ENCODE measurements at places on chromosomes 2 and 18. TPM values are rescaled to one million over a fixed set of nuclear protein-coding genes. Genes with fewer than 3 reads are reported as not detected.

The ABCG8 gene
- total RNA-seq: not detected

The RNF152 gene
- 180 TPM for total RNA-seq

The RNF125 gene
- total RNA-seq: 2.8 TPM

- DNase-seq: no peak
Measured at GRCh38 chr2:47094511-47095142, 60.5 kb downstream of the STPG4 start.

The SLC4A3 gene
- 0.22 TPM for total RNA-seq

The COPS9 gene
- 201 TPM for total RNA-seq

DNA sequence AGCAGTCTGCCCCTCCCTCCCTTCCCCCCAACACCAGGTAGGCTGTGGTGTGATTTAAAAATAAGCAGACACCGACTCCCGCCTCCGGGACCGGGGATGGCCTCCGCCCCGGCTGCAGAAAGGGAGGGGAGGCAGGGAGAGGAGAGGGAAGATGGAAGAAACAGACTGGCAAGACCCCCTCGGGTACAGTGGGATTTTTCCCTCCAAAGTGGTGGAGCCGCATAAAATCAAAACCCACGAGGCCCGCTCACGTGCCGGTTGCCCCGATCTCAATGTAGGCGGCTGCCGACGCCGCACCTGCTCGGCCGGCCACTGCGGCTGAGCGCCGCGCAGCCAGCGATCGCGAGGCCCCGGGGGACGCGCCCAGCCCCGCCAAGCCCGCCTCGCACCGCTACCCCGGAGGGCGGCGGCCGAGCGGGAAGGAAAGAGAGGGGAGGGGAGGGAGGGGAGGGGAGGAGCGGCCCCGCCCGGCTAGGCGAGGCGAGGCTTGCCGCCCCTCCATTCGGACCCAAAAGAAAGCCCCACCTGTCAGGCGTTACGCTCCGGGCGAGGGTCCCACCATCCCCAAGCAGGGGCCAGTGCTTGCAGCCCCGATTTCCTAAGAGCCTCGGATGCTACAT, 811 bp downstream of the ADD2 start:
- no peak for DNase-seq

DNA sequence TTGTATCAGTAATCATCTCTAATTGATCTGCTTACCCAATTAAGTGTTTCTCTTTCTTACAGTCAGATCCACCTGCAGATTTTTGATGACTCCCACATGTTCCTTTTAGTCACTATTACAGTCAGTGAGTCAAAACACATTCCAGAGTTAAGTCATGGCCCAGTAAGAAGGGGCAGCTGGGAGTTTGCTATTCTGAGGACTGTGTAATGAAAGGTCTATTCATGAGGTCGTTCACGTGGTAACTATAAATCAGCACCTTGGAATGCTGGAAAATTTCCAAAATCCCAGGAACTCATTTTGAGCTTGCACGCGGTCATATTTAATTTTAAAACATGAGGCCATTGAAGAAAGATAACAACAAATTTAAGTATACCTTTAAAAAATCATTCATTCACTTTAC, 252.5 kb downstream of the XIRP2 start:
- DNase-seq: peak; percentile 2

- DNase-seq: peak; percentile 61
Measured at GRCh38 chr2:152407204-152407721, 72.3 kb downstream of the FMNL2 start.

- DNase-seq: no peak
Measured at GRCh38 chr2:192969055-192969454, 774.3 kb upstream of the TMEFF2 start.

- no peak for DNase-seq
Measured at GRCh38 chr2:109220860-109221259, 91.9 kb downstream of the SH3RF3 start.

GRCh38 chr2:9271091-9271490, 64.5 kb downstream of the ASAP2 start:
- DNase-seq: no peak

- DNase-seq: no peak
Measured at GRCh38 chr2:100603414-100603813, 40.6 kb downstream of the PDCL3 start.

DNA sequence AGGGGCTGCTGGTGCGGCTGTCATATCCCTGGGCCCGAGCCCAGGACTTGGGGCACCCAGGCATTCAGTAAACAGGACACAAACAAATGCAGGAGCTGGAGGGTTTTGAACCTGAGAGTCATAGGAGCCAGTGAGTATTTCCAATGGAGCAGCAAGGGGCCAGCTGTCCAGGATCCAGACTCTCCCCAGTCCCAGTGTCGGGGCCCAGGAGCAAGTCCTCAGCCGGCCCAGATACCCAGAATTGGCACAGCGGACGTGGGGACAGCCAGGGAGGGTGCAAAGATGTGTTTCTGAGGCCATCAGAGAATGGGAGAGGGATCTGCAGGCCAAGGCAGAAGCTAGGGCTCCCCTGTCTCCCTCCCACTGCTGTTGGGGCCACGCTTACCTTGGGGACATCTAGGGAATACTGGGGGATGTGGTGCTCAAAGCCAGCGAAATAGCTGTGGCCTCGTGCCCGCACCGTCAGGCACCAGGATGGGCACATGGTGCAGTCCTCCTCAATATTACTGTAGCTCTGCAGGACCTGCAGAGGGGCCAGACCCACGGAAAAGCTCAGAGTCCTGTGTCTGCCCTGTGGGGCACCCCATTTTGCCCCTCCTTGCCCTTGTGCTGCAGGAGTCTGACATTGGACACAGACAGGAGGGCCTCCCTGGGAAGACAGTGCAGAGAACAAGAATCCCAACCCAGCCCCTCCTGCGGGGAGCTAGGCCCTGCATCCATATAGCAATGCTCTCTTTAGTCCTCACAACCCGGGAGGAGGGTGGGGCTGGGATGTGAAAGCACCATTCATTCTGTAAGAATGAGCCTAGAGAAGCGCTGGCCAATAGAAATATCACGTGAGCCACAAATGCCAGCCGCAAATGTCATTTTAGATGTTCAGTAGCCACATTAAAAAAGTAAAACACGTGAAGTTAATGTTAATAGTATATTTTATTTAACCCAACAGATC, 15.4 kb downstream of the CFAP65 start:
- DNase-seq: no peak

The CETN1 gene
- not detected for total RNA-seq

DNA sequence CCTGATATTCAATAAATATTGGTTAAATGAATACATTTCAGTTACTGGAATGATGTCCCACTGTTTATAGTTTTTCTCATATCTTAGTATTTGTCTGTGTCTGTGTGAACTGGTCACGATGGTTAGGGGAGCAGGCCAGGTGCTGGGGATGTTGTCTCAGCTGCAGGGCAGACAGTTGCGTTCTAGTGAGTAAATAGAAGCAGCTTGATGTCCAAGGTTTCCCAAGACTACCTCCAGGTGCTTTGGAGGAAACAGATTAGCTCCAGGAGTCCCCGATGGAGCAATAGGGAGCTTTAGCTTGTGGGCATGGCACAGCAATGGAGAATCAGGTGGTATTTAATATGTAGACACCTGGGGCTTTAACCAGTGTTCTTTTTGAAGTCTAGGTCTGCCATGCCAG, 75.5 kb downstream of the GULP1 start:
- no peak for DNase-seq

The BCS1L gene
- 24.4 TPM for total RNA-seq

- DNase-seq: no peak
Measured at GRCh38 chr18:2654169-2654927, 1.2 kb upstream of the SMCHD1 start.

DNA sequence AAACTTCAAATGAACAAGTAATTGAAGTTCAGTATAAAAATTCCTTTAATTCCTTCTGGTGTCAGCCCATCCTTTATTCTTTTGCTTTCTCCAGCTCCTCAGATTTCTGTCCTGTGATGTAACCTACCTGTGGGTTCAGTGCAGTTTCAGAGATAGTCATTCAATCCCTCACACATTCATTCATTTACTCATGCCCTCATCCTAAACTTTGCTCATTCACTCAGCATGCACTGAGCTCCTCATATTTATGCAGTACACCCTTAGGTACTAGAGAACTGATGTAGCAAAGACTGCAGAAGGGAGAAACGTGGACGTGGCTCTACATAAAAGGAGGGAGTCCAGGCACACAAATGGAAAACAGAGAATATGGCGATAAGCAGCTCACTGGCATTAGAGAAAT, 45.3 kb upstream of the STAT1 start:
- no peak for DNase-seq

- DNase-seq: no peak
Measured at GRCh38 chr2:47236503-47237215, 81.6 kb upstream of the STPG4 start.

- peak; percentile 15 for DNase-seq
Measured at GRCh38 chr2:75705921-75706320, 4.8 kb downstream of the GCFC2 start.

GRCh38 chr2:174827371-174828369, 63.4 kb upstream of the CHRNA1 start:
- peak; percentile 73 for DNase-seq

GRCh38 chr2:168158586-168158985, 88.8 kb downstream of the STK39 start:
- DNase-seq: no peak

GRCh38 chr2:192828947-192829346, 634.2 kb upstream of the TMEFF2 start:
- no peak for DNase-seq

The ARHGAP15 gene
- total RNA-seq: not detected

GRCh38 chr2:72293620-72294019, 146.0 kb upstream of the CYP26B1 start:
- peak; percentile 1 for DNase-seq

The BOLL gene
- total RNA-seq: not detected

The SALL3 gene
- not detected for total RNA-seq

GRCh38 chr2:219699440-219699821, 72.0 kb downstream of the SLC4A3 start:
- no peak for DNase-seq

The RBKS gene
- 1.1 TPM for total RNA-seq

The POTEC gene
- not detected for total RNA-seq

DNA sequence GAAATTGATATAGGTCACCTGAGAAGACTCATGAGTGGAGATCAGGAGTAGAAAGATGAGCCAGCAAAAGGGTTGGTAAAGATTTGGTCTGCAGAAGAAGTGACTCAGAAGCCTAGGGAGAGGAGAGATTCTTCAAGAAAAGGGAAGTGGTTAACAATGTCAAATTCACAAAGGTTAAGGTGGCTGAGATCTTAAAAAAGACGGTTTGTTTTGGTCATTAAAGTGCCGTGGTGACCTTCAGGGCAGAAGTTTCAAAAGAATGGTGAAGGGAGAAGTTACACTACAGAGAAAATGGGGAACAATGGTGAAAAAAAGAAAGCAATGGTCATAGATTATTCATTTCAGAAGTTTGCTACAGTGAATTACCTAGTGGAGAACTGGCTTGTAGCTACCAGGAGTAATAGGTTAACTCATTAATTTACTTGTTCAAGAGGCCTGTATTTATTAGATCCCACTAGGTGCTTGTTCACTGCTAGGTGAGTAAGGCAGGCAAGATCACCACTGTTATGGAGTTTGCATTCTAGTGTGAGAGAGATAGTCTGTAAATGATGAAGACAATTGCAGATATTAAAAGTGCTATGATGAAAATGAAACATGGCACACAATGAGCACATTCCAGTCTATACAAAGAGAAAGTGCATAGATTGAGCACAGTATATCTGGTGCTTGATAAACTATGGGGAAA, 43.0 kb downstream of the FBXO48 start:
- no peak for DNase-seq

The FAM124B gene
- 13.3 TPM for total RNA-seq

The AGXT gene
- total RNA-seq: not detected

GRCh38 chr18:32439802-32440201, 30.9 kb downstream of the GAREM1 start:
- DNase-seq: no peak

GRCh38 chr2:23513872-23514793, 129.2 kb downstream of the KLHL29 start:
- DNase-seq: no peak

DNA sequence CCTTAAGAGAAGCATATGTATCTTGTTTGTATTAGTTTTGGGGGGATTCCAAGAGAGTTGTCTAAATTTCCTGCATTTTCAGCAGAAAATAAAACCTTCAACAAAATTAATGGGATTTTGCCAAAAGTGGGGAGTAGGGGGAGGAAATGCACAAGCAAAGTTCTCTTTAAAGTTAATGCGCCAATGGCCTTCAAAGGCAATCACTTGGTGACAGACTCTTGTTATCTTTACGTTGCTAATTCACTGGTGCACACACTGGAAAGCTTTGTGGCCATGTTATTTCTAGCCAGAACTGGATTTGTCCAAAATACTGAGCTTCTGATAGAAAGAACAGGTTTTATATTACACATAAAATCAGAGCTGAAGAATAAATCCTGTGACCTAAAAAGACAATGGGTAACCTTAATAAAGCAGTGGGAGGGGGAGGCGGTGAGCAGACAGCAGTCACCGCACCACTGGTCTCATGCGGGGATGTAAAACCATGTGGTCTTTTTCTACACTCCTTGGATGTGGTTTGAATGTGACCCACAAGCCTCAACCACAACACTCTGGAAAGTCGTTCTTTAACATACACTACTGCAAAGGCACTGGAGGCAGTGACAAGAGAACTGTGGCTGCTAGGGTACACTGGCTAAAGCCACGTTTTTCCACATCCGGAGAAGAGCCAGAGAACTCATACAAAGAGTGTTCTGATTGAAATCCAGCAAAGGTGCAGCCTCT, 176.9 kb upstream of the SMAD7 start:
- DNase-seq: no peak

GRCh38 chr2:45888641-45889040, 237.2 kb downstream of the PRKCE start:
- DNase-seq: no peak

DNA sequence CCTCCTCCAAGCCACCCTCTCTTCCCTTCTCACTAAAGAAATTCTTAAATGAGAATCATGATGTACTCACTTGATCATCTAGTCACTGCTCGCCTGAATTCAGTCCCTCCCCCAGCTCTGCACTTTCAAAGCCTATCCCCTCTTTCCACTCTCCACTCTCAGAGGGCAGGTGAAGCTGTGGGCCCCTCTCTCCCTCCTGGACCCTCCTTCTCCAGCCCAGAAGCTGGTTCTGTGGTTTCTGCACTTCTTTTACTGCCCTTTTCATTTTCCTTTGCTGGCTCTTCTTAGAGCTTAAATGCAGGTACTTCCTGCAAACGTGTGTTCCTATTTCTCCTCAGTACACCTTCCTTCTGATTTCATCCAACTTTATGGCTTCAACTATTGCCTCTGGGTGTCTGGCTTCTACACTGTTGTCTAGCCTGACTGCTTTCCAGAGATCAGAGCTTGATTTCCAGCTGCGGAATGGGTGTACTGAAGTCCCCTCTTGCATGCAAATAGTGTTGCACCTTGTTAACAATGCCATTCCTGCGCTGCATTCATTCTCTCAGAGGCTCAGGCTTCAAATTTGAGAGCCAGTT, 15.3 kb upstream of the TXNDC2 start:
- no peak for DNase-seq

GRCh38 chr2:19046986-19047780, 311.2 kb downstream of the OSR1 start:
- DNase-seq: no peak

The DRC1 gene
- total RNA-seq: not detected

- DNase-seq: no peak
Measured at GRCh38 chr18:59877361-59877760, 22.4 kb upstream of the PMAIP1 start.

The GCKR gene
- total RNA-seq: not detected

The POTEE gene
- 0.44 TPM for total RNA-seq

GRCh38 chr2:116167107-116167506, 1647.4 kb upstream of the DDX18 start:
- no peak for DNase-seq

- no peak for DNase-seq
Measured at GRCh38 chr2:12676771-12677170, 40.0 kb upstream of the TRIB2 start.
